ENCODE measurements at places on chromosomes 7 and 10.

DNA sequence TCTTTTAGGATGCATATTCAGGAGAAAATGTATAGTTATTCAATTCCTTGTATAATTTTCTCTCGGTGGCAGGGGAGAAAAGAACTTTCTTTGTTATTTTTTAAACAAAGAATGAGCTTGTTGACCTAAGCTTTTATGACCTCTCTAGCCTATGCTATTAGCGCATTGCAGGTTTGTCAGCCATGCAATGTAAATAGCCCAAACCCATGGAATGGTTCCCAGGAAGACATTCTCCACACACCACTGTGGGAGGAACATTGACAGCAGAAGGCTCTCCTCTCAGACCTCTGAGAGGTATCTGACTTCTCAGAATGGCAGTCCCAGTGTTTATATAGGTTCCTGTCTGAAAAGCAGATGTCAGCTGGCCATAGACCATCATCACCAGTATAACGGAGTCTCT, 19.6 kb upstream of the AGBL3 start:
- no peak for DNase-seq

- DNase-seq: peak; percentile 15
These were observed 89.1 kb downstream of the GRB10 start for GRCh38 chr7:50693455-50694130.

GRCh38 chr7:113996405-113996804, 77.6 kb upstream of the PPP1R3A start:
- DNase-seq: no peak

DNA sequence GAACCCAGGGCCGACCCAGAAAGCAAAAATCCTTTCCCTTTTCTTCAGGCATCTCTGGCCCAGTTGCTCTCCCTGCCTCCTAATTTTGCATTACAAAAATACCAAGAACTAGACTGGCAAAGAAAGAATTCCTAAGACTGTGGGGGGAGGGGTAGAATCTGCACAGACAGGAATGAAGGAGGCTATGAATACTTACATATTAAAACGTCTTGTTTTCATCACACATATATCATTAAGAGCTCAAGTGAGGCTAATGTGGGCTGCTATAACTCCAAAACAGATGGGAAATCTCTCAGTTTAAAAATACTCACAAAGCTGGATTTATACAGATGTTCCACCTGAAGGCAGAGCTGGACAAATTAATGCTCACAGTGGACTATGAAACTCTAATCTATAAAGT, 29.2 kb upstream of the MKX start:
- DNase-seq: no peak

- peak; percentile 65 for DNase-seq
These were observed 552 bp downstream of the IL15RA start for GRCh38 chr10:5976512-5977470.

Data from mesenchymal stem cell (in vitro differentiated cells and primary cell).